ENCODE measurements at places on chromosomes 7 and 10.

DNA sequence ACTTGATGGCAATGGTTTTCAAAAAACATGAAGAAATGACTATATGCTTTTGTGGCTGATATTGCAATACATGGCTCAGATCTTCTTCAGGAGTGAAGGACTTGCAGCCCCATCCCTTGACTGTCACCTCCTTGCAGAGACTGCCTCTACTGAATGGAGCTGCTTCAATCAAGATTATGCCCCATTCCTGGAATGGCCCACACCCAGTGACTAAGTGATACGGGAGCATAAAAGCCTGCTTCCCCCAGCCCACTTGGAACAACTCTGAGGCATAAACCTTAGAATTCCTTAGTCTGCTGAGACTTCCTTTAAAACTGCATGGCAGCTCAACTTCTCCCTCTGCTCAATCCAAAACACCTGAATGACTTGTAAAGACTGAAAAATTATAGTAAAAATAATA, 957.1 kb downstream of the SORCS3 start:
- no peak for DNase-seq

GRCh38 chr10:102120991-102121738, 997 bp upstream of the LDB1 start:
- no peak for DNase-seq

GRCh38 chr10:75068523-75068922, 42.9 kb upstream of the SAMD8 start:
- DNase-seq = no peak

GRCh38 chr10:94103801-94104221, 110.1 kb downstream of the PLCE1 start:
- no peak for DNase-seq

GRCh38 chr10:78366663-78367411, 333.2 kb downstream of the RPS24 start:
- DNase-seq = no peak

DNA sequence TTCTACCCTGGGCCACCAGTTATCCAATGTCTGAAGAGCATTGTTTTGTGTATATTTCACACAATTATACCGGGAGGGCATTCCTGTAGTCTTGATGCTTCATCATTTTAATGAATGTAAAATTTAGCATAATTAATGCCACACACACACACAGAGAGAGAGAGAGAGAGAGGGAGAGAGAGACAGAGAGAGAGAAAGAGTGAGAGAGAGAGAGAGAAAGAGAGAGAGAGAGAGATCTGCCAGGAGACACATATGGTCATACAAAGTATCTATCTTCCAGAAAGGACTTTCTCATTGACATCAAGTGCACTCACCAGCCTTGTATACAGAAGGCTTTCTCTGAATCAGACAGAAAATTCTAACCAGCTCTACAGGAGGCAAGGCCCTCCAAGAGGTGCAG, 72.3 kb downstream of the KLF6 start:
- no peak for DNase-seq

GRCh38 chr10:127576051-127576450, 26.9 kb downstream of the NPS start:
- no peak for DNase-seq

DNA sequence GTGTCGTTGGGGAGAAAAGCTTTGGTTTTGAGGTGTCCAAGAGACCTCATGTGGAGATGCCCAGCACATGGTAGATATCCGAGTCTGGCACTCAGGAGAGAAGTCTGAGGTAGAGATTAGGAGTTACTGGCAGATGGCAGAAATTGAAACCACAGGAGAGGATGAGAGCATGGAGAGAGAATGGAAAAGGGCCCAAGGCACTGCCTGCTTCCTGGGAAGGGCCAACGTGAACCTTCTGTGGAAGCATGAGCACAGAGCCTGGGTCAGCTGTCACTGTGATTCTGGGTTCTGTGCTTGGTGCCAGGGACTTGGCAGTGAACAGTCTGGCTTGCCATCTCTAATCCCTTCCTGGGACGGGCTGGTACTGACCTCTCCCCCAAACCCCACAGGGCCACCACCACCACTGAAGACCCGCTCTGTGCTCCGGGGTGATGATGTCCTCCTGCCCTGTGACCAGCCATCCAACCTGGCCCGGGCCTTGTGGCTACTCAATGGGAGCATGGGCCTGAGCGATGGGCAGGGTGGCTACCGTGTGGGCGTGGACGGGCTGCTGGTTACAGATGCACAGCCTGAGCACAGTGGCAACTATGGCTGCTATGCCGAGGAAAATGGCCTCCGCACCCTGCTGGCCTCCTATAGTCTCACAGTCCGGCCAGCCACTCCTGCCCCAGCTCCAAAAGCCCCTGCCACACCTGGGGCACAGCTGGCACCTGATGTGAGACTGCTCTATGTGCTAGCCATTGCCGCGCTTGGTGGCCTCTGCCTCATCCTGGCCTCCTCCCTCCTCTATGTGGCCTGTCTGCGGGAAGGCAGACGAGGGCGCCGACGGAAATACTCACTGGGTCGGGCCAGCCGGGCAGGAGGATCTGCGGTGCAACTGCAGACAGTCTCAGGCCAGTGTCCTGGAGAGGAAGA, 4.1 kb downstream of the MRPL43 start:
- DNase-seq = no peak

- no peak for DNase-seq
These were observed 142.3 kb downstream of the MAPK8 start for GRCh38 chr10:48448796-48449195.

- DNase-seq = no peak
These were observed 733.2 kb downstream of the INHBA start for GRCh38 chr7:40969641-40970040.

GRCh38 chr7:17347401-17347800, 48.9 kb downstream of the AHR start:
- DNase-seq = no peak

- no peak for DNase-seq
These were observed 1.3 kb upstream of the NMT2 start for GRCh38 chr10:15169555-15170401.

- DNase-seq = no peak
These were observed 19.6 kb upstream of the ADAM12 start for GRCh38 chr10:126407831-126408230.

DNA sequence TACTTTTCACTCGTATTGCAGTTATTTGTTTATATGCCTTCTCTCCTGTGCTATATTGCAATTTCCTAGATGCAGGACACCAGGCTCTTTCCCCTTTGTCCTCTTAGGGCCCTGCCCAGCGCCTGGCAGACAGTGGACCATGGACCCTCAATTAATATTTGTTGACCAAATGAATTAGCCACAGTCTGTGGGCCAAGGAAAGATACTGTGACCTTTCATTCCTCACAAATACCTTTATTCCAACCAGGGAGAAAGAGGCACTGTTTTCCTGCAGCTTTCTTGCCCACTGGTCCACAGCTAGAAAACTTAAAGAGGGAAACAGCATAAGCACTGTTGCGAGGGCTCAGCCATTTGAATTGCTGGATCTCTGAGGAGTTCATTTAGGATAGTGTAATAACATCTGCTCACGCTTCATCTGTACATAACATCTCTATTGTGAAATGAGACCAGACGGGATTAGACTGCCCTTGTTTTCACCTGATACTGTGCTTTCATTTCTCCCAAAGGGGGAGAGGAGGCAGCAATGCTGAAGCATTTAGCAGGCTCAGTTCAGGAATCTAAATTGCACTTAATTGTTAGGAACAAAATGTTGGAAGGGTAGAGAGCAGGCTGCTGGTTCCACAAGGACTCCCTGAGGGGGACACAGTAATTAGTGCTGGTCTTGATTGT, 46.7 kb downstream of the TNS3 start:
- DNase-seq = no peak

DNA sequence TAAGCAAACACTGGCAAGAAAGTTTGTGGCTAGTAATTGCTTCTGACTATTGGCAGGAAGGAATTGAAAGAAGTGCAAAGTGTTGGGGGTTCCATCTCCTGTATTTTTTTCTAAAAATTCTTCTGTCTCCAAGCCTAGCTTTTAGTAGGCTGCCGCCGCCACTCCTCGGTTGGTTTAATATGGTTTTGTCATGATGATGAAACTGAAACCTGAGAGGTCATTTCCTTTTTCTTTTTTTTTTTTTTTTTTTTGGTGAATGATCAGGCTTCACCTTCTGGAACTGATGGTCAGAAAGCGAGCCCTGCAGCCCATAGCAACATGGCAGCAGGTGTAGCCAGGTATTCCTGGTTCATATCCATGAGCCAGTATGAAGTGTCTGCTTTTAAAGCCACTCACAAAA, 75.3 kb upstream of the AGBL3 start:
- no peak for DNase-seq

GRCh38 chr7:69187824-69188333, 410.4 kb upstream of the AUTS2 start:
- DNase-seq = no peak

GRCh38 chr10:133309720-133310398, 1.1 kb downstream of the ZNF511 start:
- no peak for DNase-seq

GRCh38 chr10:50224330-50224952, 26.9 kb downstream of the ASAH2 start:
- DNase-seq = peak; percentile 23

DNA sequence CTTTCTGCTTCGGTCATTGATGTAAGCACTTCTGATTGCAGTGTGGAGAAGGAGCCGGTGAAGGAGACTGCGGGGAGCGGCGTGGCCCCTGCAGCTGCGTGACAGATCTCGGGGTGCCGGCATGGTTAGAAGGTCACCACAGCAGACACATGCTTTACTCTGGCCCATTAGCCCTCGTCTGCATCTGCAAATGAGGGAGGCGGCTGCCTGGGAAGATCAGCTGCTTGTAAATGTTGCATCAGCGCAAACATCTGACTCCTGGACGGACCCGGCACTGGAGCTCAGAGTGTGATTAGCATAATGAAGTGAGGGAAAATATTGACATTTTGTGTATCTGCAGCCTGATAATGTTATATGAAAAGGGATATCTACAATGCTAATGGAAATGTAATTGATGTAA, 30.5 kb upstream of the MNX1 start:
- no peak for DNase-seq

GRCh38 chr7:80851896-80852476, 66.9 kb downstream of the SEMA3C start:
- DNase-seq = no peak

DNA sequence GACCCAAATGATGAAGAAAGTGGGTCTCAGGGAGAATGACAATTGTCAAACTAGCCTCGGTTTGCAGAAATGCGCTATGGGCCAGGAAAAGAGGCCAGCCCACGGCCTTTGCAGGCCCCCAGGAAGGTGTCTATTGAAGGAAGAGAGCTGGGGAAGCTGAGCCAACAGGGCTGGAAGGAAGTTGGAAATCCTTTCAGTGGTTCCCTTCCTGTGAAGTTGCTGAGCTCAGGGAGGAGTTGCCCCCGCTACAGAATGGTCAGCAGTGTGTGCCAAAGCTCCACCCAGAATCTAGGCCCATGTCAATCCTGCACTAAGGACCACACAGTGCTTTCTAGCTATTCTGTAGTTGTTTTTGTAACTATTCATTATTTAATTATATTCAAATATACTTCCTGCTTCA, 91.6 kb upstream of the ANLN start:
- DNase-seq = no peak

- DNase-seq = no peak
These were observed 1.1 kb upstream of the MOGAT3 start for GRCh38 chr7:101201695-101202602.

GRCh38 chr7:94382132-94382531, 12.6 kb upstream of the COL1A2 start:
- DNase-seq = no peak

DNA sequence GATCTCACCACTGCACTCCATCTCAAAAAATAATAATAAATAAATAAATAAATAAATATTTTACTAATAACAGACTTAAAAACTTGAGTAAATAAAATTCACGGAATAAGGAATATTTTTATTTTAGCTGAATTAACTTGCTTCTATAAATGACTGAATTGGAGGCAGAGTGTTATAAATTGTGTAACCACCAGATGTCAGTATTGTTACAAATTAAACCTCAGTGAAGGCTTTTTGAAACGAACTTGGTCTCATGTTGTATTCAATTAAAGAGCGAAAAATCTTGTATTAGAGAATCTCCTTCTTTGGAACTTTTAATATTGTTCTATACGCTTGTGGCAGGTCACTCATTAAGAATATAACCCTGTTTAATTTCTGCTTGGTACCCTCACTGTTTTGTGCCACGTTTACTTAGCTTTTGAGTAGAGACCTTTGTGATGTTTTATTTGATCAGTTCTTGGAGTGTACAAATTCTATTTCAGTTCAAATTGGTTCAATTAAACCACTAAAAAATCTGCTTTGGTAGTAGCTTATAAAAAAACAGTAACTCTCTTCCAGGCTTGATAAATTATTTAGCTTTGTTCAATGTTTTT, 45.6 kb upstream of the SCIN start:
- DNase-seq = peak; percentile 30

DNA sequence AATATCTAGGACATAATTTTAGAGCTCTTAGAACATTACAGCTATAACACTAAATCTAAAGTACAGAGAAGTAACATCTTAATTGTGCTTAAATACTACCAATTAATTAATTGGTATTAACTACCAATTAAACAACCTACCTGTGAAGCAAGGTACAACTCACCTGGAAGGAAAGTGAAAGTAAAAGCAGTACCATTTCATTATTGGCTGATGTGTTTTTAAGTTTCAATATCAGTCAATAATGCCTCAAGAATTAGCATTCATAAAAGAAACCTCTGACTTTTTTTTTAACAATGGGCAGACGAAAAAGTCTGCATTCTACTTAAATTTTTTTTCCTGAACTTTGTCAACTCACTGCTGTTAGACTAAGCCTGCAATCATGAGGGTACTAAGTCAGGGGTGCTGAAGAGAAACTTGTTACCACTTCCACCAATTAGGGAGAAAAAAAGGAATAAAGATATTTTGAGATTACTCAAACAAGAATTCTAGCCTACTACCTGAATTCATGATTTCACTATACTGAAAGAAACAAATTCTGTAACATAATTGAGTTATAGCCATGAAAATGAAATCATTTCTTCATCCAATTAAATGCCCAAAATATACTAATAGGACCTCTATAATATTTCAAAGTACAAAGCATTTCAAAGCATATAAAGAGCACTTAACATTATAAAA, 19.9 kb downstream of the UPF2 start:
- no peak for DNase-seq

DNA sequence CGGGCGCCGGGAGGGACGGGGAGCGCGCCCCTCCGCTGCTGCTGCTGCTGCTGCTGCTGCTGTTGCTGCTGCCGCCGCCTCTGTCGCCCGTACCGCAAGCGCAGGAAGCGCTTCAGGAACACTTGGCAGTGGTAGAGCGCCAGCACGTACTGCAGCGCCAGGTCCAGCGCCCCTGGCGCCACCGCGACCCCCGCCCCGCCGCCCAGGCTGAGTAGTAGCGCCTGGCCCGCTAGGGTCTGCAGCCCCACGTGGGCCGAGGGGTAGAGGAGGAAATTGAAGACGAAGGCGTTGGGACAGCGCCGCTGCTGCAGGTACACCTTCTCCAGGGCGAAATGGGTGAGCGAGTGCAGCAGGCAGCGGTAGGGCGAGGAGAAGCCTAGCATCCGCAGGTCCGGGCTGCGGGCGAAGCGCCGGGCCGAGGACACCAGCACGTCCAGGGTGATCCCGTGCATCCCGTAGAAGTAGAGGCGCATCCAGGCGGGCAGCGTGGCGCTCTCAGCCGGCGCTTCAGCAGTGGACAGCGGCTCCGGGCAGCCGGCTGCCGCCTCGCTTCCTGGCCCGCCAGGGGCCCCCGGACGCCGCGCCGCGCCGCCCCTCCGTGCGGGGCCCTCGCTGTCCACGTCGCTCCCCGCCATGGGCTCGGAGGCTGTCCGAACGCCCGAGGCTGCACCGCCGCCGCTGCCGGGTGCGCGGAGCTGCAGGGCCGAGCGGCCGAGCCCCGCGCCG, at the start of gene TMEM229A:
Gene TMEM229A (minus strand): TSS at position 699 of the 726 bp plus-strand sequence. CDS start 64 bp downstream, at position 635.
- DNase-seq = no peak

GRCh38 chr7:32253299-32253698, 183.1 kb upstream of the PDE1C start:
- DNase-seq = no peak
